ENCODE measurements at places on chromosomes 16 and 17. TPM values are rescaled to one million over a fixed set of nuclear protein-coding genes. Genes with fewer than 3 reads are reported as not detected.

The ABCA9 gene
- total RNA-seq: not detected

The PDILT gene
- total RNA-seq: not detected

The CLEC18B gene
- 0.60 TPM for total RNA-seq

The HP gene
- not detected for total RNA-seq

The HSPB9 gene
- not detected for total RNA-seq

The CCL5 gene
- 32.7 TPM for total RNA-seq

The TP53TG3F gene
- total RNA-seq: not detected

Measured in activated naive CD4-positive, alpha-beta T cell treated with anti-CD3 and anti-CD28 coated beads, Interleukin-2, amount 10 ng/mL, durations not matched to agents 5 hours and 36 hours (primary cell).